Right renal cortex interstitium (tissue), 3 donors: ENCODE measurements at places on chromosomes 4 and X. TPM values are rescaled to one million over a fixed set of nuclear protein-coding genes. Genes with fewer than 3 reads are reported as not detected.

PLRG1 gene
- polyA plus RNA-seq: 126 TPM

GRCh38 chrX:37847733-37848197, 394 bp upstream of the DYNLT3 start:
- no peak for DNase-seq

- no peak for DNase-seq
These were observed 170.6 kb downstream of the MSN start for GRCh38 chrX:65837875-65838549.

- DNase-seq: no peak
These were observed 83.0 kb upstream of the ADRA2C start for GRCh38 chr4:3683077-3683743.
